ENCODE measurements at places on chromosomes 3 and 15.

GRCh38 chr15:66581972-66582537 lies 16.3 kb upstream of the LCTL start:
- DNase-seq: no peak

GRCh38 chr3:132037581-132037980 lies 2.8 kb upstream of the CPNE4 start:
- DNase-seq: no peak

DNA sequence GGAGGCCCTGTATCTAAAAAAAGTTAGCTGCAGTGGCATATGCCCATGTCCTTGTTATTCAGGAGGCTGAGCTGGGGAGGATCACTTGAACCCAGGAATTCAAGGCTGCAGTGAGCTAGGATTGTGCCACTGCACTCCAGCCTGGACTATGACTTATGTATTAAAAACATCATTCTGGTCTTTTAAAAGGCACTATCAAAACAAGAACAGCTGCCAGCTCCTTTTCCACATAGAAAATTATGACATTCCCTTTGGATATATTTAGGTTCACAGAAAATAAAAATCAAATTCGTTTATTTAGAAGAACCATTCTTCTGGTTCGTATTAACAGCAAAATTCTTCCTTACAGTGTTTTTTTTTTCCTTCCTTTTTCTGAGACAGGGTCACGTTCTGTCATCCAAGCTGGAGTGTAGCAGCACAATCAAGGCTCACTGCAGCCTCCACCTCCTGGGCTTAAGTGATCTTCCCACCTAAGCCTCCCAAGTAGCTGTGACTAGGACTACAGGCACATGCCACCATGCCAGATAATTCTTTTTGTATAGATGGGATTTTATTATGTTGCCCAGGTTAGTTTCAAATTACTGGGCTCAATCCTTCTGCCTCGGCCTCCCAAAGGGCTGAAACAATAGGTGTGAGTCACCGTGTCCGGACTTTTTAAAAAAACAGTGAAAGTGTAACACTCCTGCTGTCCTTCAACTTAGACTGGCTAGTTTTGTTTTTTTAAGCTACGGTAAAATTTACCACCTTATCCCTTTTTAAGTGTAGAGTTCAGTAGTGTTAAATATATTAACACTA lies 13.9 kb downstream of the ICE2 start:
- DNase-seq: no peak

DNA sequence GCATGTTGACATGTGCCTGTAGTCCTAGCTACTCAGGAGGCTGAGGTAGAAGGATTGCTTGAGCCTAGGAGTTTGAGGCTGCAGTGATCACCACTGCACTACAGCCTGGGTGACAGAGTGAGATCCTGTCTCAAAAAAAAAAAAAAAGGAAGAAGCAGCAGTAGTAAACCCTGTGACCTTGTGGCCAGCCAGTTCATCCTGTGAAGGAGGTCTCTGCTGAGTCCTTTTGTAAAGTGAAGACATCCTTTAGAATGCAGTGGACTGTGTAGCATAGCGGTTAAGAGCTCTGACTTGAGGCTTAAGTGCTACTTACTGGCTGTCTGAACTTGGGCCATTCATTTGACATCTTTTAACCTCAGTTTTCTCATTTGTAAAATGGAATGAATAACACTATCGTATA lies 8.3 kb downstream of the EXOSC7 start:
- DNase-seq: no peak

DNA sequence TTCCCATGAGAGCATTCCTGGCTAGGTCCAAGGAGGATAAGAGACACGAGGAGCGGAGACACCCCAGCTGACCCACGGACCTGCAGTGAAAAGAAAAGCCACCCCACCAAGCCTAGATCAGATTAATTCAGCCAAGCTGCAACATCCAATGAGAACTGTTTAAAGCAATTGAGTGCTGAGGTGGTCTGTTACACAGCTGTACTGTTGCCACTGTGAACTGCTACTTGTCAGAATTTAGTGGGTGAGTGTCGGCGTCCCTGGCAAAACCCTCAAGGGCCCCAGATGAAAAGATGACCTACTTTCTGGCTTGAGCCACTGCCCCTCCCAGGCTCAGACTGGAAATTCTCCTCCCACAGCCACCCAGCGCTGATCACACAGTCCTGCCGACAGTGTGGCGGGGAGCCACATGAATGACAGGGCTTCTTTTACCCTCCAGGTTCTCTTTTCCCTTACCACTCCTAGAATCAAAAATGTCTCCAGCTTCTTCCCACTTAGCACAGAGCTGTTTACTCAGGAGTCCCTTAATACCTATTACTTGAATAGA lies 26.4 kb upstream of the KBTBD12 start:
- DNase-seq: no peak

GRCh38 chr3:134840459-134840858 lies 45.4 kb downstream of the EPHB1 start:
- DNase-seq: no peak

DNA sequence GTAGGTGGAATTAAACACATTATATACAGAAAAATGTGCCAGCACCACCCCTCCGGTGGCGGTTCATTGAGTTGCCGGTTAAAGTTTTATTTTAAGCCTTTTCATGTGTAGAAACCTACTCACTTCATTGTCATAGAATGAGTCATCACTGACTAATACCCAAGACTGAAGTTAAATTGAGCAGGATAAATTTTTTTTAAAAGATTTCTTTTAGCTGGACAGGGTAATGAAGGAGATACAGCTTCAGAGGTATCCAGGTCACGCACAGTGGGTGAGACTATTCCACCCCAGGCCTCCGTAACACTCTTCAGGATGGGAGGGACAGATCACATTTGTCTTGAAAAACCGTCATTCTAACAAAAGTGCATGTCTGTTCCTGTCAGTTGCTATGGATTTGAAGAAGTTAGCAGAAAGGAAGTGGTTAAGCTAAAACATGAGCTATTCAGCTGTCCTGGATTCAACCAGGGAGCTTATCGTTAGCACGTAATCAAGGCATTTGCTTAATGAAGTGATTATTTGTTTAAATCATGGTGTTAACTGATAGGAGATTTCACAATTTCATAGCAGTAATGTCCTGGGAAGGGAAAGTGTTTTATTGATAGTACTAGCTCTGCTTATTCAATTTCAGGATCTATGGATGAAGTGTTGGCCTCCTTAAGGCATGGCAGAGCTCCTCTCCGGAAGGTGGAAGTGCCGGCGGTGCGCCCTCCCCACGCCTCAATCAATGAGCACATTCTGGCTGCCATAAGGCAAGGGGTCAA lies 23.4 kb downstream of the WHAMM start:
- no peak for DNase-seq

DNA sequence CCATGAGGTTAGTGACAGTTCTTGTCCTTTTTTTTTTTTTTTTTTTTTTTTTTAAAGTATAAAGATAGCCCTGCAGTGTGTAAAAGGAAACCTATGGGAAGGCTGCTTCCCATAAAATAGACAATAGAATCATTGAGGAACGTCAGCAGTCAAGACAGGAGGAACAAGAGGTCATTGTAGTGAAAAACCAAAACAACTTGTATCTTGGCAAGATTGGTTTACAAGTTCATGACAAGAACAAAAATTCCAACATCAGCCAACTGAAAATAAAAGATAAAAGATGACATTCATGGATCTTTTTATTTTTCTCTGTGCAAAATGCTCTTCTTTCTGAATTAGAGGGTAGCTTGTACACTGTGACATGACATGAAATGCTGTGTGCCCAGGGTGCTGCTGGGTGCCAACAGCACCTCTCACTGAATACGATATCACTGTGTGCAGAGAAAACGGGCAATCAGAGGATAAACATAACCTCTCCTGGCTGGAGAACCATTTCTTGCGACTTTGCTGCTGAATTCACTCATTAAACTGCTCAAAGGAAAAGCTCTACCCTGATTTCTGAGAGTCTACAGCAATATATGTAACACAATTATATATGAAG lies 30.1 kb upstream of the IP6K2 start:
- DNase-seq: no peak

DNA sequence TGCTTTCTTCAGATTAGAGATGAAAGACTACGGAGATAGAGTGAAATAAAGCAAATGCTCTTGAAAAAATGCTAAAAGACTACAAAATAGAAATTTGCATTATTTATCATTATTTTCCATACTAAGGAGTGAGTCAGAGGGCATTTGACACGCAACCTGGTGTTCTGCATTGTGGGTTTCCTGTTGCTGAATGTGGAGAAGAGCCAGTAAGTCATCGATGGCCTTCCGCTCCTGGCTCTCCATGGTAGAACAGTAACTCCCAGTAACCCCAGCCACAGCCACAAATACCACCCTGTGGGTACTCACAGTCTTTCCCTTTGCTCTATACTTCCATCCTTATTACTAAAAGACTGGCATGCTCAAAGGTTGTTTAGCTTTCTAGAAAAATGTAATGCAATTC lies 61.5 kb downstream of the CGGBP1 start:
- no peak for DNase-seq

DNA sequence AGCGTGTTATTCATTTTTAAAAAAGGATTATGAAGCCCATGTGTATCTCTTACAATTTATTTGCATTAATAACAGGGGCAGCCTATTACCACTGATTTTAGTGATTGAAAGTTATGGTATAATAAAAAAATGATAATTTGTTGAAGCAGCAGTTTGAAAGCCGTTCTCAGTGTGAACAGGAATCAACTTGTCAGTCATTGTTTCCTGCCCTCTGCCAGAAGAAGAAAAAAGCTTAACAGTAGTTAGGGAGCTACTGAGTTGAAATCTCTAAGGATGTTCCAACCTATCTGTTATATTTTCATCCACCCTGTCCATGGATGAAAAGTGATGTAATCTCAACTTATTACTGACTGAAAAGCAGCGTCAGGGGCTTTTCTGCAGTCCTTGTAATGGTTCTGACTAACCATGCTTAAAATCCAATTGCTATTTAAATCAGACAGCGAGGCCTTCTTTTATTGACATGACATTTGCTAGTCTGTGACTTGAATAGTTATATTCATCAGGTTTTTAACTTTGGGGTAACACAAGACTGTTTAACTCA lies 486.7 kb downstream of the ROBO2 start:
- DNase-seq: no peak

DNA sequence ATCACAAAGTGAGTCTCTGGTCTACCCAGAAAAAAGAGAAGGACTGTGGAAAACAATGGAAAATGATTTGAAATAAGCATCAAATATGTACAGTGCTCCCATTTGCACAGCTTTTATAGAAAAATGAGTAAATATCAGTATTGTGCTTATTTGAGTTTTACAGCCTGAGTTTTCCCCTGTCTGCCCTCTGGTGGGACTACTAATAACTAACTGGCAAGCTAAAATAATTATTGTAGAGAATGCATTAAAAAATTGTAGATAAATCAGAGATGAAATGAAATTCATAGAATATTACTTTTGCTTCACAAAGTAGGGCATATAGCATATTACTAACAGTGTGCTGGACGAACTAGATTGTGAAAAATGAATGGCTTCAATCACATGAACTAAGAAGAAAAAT lies 287.1 kb downstream of the NAALADL2 start:
- no peak for DNase-seq

GRCh38 chr15:39363761-39364586 lies 216.9 kb upstream of the THBS1 start:
- no peak for DNase-seq

DNA sequence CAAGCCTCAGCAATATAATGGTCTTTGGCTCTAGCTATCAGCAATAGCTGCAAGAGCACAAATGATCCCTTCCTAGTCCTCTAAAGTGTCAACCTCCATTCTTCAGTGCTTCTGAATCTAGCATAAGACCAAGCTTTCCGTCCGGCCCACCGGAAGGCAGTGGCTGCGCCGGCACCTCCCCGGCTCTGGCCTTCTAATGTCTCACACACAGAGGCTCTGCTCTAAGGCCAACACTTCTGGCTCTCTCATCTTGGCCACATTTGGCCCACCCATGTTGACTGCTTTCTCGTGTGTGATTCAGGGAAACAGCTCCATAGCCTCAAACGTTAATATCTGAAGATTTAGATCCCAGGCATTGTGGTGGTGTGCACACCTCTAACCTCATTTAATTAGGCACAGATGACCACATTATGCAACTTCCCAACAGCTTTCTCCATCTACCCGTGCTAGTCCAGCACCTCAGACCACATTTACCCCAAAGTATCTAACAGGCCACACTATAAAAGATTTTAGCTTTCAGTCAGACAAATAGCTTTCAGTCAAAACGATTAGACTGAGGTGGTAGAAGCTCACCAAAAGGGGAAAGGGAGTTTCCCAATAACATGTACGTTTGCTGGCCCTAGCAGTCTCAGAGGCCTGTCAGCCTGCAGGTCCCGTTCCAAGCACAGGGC lies 19.3 kb downstream of the SLC51A start:
- no peak for DNase-seq

DNA sequence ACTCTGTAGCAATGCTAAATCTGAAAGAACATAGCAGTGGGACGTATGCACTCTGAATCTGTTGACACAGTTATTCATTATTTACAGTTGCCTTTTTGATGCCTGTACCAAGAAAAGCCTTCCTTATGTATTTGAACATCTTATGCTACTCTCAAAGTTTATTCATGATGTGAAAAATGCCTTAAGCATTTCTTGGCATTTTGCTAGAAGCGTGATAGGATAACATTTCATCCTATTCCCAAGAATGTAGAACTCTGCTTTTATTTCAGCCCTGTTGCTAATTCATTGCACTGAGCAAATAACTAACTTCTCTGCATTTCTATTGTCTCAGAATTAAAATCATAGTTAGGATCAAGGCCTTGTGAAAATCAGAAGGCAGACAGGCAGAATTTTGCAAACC lies 105.5 kb downstream of the STRIT1 start:
- DNase-seq: no peak

- peak; percentile 55 for DNase-seq
Observed at GRCh38 chr15:70569091-70569713, 194.2 kb downstream of the UACA start.

GRCh38 chr3:124826703-124827102 lies 60.5 kb downstream of the ITGB5 start:
- no peak for DNase-seq

GRCh38 chr15:86522721-86523120 lies 443.1 kb downstream of the AGBL1 start:
- DNase-seq: no peak

DNA sequence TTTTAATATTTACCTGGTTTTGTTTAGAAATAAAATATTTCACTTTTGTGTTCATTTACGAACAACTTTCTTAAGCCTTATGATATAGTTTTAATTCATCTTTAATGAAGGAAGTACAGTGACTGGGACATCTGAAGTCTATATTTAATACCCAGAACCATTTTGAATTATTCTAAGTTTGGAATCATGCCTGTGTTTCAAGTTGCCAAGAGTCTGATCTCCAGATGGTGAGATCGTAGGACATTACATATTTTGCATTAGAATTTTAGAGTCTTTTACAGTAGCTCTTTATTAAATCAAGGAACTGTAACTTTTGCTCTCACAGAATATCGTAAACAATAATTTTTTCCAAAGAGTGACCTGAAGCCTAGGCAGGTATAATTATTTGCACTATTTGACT lies 420.7 kb downstream of the SI start:
- no peak for DNase-seq

DNA sequence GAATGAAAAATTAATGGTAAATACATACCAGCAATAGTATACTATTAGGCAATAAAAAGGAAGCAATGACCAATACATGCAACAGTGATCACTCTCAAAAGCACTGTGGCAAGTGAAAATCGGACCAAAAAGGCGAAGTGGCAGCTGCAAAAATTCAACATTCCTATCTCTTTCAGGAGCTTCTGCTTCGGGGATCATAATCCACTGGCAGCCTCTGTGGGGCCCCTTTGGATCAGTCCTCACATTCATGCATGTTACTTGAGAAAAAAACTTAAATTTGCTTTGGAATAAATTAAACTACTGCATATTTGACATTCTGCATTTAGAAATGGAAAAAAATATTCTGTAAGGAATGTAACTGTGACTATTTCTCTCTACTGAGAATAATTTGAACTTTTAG lies 425.6 kb downstream of the NR2F2 start:
- no peak for DNase-seq
